ENCODE measurements at places on chromosomes 16 and 17.

- no peak for DNase-seq
Observed at GRCh38 chr17:55411463-55411855, 10.2 kb downstream of the MMD start.

GRCh38 chr17:78170692-78171590 lies 2.6 kb downstream of the SYNGR2 start:
- DNase-seq = no peak

DNA sequence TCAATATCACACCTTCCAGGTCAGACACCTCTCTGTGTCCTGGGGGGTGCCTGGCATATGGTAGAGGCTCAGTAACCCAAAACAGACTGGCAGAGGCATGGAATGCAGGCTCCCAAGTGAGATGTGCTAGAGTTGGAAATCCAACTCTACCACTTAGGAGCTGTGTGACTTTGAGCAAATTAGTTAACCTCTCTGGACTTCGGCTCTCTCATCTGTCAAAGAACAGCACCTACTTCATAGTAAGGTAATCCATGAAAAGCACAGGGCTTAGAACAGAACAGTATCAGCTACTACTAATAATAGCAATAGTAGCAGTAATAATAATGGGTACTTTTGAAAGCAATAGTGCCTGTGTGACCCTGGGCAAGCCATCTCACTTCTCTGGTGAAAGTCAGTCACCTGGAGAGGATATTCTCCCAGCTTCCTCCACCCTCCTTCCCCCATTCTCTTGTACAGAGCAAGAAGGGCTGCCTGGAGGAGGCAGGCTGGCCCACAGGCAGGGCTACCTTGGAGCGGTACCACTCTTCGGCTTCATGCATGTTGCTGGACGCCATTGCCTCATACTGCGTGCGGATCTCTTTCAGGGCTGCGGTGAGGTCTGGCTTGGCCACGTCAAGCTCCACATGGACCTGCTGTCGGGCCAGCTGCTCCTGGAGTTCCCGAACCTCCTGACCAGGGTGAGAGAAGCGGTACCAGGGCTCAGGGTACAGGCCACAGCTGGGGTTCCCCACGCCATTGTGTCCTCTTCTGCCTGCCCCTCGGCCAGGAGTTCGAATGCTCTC lies 2.3 kb downstream of the GFAP start:
- DNase-seq = no peak

GRCh38 chr16:12206098-12206748 lies 229.7 kb downstream of the SNX29 start:
- no peak for DNase-seq

DNA sequence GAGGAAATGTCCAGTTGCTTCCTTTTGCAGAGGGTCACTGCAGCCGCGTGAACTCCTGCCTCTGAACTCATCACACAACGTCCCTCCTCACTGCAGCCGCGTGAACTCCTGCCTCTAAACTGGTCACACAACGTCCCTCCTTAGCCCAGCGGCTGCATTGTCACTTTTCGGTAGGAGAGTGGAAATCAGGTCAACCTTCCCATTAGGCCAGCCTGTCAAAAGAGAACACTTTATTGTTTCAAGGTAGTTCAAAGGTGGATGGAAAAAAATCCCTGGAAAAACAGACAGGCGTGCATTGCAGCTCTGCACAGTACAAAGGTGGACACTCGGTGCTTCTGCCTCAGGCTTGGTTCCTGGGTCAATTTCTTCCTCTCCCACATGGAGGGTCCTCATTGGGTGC lies 280.2 kb downstream of the FOXL1 start:
- no peak for DNase-seq

GRCh38 chr16:19841184-19841583 lies 43.5 kb downstream of the GPRC5B start:
- DNase-seq = no peak

GRCh38 chr17:70022175-70022574 lies 52.9 kb upstream of the KCNJ16 start:
- DNase-seq = no peak

- no peak for DNase-seq
Observed at GRCh38 chr17:73423159-73423715, 111.4 kb upstream of the CDC42EP4 start.

DNA sequence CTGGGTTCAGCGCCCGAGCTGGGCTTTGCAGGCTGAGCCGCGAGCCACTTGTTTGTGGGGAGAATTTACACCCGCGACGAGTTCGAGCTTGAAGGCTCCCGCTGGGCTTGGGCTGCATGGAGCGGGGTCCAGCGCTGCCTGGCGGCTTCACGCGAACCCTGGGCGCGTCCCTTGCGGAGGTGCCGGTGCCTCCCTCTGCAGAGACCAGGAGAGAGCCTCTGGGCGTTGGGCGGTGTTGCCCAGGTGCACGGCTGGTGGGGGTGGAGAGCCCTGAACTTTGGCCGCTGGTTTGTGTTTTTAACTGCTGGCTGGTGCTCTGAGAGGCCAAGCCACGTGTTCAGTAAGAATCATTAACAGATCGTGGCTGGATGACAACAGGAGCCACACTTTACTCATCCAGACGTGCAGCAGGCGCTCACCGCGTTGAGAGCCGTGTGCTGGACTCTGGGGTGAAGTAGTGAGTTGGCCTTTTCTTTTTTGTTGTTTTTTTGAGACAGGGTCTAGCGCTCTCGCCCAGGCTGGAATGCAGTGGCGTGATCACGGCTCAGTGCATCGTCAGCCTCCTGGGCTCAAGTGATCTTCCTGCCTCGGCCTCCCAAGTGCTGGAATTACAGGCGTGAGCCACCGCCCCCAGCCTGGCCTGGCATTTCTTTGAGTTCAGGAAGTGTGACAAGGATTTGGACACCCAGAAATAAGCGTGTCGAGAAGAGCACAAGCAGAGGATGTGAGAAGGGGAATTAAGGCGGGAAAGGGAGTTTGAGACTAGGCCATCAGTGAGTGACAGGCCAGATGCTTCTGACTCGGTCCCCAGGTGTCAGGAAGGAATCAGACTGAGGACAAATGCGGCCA lies 827 bp downstream of the CDK10 start:
- no peak for DNase-seq

DNA sequence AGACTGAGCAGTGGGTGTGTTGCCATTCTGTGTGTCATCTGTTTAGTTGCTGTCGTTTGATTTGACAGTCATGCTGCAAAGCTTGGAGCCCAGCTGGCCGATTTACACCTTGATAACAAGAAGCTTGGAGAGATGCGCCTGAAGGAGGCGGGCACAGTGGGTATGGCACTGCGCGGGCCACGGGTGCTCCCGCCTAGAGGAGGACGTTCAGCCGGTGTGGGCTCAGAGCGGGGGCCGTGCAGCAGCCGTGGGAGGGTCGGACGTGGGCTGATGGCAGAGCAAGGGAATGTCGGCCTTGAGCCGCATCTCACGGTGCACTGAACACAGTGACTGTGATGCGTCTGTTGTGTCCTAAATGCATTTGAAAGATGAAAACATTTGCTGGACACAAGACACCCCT lies 3.7 kb downstream of the FN3KRP start:
- no peak for DNase-seq

DNA sequence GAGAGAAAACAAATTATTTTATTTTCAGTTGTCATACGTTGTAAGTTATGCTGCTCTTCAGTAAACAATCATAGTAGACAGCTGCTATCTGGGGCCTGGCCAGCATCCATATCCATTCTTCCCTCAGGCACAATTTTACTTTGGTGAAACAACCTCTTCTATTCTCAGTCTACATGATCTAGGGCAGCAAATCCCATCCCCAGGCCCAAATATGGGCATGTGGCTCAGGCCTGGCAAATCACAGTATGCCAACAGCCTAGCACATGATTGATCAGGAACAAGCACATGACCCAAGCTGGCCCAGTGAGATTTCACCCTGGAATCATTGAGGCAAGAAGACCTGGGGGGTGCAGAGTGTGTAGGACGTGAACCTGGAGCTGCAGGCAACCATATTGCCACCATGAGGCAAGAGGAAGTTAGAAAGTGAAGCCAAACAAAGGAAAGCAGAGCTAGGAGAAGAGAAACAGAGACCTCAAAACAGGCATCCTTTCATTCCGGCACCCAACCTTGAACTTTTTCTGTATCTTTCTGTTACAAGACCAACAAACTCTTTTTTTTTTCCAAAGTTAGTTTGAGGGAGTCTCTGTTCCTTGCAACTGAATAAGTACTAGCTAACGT lies 10.3 kb upstream of the ABCC12 start:
- DNase-seq = no peak

GRCh38 chr17:66655861-66656260 lies 179.1 kb upstream of the CACNG5 start:
- DNase-seq = no peak

DNA sequence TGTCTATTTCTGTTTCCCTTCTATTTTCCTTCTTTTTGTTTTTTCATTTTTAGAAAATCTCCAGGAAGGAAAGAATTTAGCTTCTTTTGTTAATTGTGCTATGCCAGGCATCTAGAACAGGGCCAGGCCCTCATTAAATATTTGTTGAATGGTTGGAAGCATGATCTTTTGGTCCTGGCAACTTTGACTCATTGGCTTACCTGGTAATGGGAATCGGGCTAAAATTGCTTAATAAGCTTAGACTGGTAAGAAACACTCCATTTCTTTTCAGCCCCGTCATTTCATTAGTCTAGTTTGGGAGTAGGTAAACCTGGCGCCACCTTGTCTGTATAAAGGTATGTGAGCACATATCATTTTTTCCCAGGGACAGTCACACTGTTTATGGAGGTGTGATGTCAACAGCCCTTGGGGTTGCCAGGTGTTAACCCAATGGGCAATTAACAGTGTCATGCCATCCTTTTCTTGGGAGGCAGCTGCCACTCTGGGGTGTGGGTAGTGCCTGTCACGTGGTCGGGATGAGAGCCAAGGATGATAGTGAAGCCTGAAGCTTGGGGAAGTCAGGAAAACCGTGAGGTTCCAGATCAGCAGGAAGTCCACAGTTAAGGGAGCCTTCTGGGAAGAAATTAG lies 9.5 kb upstream of the NDEL1 start:
- no peak for DNase-seq

GRCh38 chr16:24677388-24677787 lies 52.1 kb upstream of the TNRC6A start:
- no peak for DNase-seq

DNA sequence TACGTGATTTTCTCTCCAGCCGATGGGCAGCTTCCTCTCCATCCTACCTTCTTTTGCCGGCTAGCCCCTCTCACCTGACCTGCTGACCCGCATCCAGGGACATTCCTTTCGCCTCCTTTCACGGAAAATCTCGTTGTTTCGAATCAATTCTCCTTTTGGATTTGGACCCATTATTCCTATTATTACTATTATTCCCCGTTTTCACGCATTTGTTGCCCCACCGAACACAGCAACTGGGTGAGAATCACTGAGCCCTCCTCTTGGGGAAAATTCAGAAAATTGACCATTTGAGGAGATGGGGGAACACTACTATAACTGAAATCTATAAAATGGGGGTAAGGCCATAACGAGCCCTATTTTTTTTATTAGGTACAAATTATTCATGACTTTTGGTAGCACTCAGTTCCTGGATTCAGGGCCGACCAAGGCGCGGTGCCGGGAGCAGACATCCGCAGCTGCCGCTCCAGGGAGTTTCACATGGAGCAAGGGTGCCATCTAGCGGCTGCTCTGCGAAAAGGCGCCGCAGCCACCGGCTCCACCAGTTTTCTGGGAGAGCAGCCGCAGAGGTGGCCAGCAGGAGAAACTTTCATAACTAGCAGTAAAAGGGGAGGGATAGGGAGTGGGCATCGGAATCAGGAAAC lies 3.3 kb upstream of the HOXB8 start:
- peak; percentile 72 for DNase-seq

- DNase-seq = no peak
Observed at GRCh38 chr17:11551442-11551841, 46.8 kb upstream of the DNAH9 start.

DNA sequence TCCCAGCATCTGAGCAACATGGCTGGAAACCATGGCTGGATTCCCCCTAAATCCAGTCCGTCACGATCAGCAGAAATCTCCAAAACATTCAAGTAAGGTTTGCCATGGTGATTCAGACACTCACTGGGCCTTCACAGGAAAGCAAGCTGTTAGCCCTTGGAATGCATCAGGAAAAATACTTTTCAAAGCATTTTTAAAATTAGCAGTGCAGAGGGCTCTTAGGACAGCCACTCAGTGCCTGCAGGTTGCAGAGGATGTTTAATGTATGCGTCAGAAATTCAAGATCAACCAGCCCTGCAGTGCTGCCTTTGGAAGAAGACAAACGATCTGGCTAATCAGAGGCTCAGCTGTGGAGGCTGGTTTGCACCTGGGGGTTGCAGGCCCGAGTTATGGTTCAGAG lies 50.3 kb downstream of the FOXL1 start:
- no peak for DNase-seq

DNA sequence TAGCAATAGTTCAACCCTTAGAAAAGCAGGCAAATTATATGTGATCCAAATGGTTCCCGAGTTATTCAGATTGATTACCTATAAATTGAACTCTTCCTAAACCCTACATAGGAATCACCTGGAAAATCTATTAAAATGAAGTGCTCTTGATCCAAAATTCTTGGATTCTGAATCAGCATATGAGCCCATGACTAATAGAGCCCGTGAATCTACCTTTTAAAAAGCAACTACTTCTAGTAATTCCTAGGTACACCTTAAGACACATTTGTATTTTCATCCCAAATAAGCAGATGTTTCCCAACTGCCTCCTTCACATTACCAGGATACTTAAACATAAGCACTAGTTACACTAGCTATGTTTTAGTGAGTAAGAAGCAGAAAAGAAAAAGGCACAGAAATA lies 1171.0 kb upstream of the GOT2 start:
- DNase-seq = no peak

- DNase-seq = no peak
Observed at GRCh38 chr16:71576971-71577370, at the start of gene TAT. TSS of gene TAT (minus strand) at chr16:71577092. CDS start at chr16:71576415, 677 bp downstream.

GRCh38 chr16:87426423-87427215 lies 34.5 kb downstream of the MAP1LC3B start:
- no peak for DNase-seq

DNA sequence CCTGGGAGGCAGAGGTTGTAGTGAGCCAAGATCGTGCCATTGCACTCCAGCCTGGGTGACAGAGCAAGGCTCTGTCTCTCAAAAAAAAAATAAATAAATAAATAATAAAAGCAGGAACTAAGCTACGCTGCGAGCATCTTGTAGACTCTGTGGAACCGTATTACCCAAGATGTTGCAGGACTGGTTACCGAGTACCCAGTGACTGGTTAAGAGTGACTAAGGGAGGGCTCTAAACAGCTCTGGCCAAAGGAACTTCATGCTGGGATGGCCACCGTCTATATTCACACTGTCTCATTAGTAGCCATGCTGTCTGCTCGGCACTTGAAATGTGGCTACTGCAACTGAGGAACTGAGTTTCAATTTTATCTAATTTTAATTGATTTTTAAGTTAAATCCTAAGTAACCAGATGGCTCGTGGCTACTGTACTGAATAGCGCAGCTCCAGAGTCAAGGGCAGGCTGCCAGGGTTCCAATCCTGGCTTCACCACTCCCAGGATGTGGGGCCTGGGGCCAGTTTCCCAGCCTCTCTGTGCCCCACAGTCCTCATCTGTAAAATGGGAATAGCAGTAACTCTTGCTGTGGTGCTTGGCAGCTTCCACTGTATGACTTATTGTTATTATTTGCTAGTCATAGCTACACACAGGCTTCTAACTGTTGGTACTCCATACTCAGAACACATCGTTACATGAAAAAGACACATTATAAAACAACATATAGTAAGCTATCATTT lies 3.0 kb downstream of the NTAN1 start:
- DNase-seq = no peak
